ENCODE measurements at places on chromosomes 3 and 15.

DNA sequence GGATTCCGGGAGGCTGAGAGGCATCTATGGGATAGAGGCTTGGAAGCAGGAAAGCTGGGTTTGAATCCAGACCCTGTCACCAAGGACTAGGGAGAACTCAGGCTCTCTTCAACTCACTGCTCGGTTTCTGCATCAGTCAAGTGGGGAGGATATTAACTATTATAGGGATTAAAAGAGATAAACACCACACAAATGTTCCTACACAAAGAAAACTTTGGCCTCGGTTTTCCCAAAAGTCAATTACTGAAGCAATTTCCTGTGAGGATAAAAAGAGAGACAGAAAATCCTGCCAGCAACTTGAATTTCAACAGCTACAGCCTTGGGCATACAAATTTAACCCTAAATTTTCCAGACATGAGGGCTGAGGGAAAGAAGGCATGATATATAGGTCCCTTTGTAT, 36.0 kb downstream of the ITGB5 start:
- no peak for DNase-seq

DNA sequence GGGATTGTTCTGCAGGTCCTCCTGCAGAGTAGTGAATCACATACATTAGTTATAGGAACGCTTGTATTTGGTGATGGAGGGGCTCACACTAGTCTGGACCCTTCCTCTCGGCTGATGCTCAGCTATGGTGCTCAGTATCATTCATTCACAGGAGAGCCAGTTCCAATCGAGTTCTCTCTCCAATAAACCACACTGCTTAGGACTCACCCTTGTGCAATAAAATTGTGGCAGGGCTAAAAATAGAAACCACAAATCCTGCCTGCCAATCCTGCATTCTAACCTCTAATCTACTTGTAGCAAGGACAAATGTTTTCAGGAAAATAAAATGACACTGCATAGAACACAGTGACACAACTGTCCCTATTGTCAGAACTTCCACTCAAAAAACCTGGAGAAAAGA, 138.4 kb upstream of the TBL1XR1 start:
- DNase-seq = no peak

GRCh38 chr3:197472151-197472550, 83.6 kb downstream of the BDH1 start:
- no peak for DNase-seq

DNA sequence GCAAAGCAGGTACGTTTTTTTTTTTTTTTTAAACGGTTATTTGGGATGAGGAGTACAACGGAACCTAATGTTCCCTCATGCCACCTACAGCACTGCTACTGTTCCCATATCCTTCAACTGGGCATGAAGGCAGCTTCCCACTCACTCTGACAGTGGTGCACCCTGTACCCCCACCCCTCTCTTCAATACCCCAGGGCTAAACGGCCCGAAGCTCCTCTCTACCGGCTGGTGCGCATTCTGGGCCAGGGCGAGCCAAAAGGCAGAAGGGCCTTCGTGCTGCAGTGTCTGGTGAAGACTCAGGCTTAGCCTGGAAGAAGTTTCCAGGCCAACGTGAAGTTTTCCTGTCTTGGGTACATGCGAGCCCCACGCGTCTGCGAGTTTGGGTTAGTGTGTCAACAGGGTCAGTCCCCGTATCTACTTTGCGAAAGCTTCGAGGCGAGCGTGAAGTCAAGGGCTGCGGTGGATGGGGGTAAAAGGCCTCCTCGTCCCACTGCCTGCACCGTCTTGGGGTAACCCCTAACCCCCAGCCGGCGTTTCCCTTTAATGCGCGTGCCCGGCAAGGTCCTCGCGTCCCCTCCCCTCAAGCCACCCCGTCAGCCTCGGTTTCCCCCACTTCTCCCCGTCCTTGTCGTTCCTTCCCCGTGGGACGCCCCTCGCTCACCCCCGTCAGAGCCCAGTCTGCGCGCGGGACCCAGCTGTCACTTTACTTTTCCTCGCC, 765 bp upstream of the UBE2E2 start:
- no peak for DNase-seq

DNA sequence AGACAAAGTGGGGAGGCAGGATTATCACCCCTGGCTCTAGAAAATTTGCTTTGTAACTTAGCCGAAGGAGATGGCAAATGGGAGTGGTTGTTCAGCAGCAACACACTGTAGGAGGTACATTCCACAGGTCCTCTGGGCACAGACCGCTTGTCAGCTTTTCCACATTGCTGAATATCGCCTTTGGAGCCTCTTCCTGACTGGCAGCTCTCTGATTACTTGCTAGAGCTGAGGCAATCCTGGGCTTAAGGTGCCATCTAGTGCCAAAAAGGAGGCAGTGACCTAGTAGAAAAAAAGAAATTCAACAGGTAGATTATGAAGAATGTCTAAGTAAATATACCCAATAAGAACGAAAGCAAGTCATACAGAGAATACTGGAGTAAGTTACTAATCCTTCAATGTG, 13.1 kb upstream of the SCN5A start:
- no peak for DNase-seq

- DNase-seq = no peak
Observed at GRCh38 chr3:115164374-115165221, 17.5 kb upstream of the ZBTB20 start.
